Brain pericyte (primary cell): ENCODE measurements at places on chromosomes 6 and 20.

GRCh38 chr6:112014483-112014882, 39.4 kb upstream of the CCN6 start:
- DNase-seq, result no peak

DNA sequence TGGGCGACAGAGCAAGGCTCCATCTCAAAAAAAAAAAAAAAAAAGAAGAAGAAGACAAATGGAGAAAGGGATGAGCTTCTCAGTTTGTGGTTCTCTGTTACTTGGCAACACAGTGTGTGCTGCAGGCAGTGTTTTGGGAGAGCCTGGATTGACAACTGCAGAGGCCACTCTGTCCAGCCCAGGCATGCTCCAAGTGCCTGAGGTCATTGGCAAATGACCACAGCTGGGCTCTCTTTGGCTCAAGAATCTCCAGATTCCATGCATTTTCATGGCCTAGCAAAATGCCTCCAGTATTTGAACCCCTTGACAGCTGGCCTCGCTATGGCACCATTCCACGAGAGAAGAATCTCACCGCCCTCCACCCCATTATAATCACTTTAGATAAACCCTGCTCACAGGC, 126.2 kb downstream of the ANKRD60 start:
- DNase-seq, result no peak

- no peak for DNase-seq
Observed at GRCh38 chr20:59087829-59088433, 45.3 kb upstream of the PRELID3B start.

DNA sequence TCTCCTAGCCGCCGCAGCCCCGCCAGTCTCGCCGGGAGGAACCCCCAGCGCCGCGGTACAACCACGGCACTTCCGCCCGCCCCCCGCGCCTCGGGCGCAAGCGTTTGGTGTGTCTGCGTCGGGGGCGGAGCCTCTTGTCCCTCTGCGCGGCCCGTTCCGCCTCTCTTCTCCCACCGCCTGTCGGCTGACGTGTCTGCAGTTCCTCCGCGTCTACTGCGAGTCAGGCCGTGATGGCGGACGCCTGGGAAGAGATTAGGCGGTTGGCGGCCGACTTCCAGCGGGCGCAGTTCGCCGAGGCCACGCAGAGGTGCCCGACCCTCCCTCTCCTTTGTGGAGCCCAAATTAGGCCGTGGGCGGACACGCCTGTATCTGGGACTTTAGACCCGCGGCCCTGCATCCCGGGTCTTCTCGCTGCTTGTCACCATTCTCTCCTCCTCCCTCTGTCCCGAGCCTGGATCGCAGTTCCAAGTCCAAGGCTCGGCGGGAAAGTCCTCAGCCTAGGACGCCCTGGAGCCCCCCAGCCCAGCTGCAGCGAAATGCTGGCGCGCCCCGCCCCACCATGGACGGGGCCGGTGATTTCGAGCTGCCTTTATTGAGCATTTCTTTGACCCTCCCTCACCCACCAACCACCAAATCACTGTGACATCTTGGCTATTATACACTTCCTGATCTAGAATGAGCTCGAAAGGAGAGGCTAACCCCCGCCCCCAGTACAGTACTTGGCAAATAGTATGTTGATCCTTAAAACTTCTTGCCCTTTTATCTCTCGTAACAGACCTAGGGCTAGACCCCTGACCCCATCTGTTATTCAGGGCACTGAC, at the start of gene UFL1:
TSS of gene UFL1 (plus strand) at position 163 of the 821 bp plus-strand sequence. CDS start at position 231, 68 bp downstream.
- peak; percentile 69 for DNase-seq
